ENCODE measurements at places on chromosomes 5 and 9.

- DNase-seq, result no peak
Observed at GRCh38 chr5:170110403-170111087, 4.8 kb downstream of the FOXI1 start.

DNA sequence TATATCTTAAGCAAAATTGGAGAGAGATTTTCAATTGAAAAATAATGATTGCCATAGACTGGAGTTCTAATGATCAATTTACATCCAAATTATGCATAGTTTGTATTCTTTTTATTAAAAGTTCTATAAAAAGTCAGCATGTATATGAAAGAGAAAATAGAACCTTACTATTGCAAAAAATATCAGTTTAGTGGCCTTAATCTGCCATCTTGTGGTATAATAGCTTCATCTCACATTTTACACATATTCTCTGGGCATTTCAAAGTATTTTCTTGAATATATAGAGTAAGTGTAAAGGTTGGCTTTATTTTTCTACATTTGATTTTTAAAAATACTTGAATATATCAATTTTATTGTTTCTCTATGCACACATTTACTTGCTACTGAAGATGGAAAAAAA is 1858.6 kb upstream of the CDH9 start:
- DNase-seq, result no peak

GRCh38 chr5:108266242-108266641 is 115.7 kb downstream of the FBXL17 start:
- no peak for DNase-seq

DNA sequence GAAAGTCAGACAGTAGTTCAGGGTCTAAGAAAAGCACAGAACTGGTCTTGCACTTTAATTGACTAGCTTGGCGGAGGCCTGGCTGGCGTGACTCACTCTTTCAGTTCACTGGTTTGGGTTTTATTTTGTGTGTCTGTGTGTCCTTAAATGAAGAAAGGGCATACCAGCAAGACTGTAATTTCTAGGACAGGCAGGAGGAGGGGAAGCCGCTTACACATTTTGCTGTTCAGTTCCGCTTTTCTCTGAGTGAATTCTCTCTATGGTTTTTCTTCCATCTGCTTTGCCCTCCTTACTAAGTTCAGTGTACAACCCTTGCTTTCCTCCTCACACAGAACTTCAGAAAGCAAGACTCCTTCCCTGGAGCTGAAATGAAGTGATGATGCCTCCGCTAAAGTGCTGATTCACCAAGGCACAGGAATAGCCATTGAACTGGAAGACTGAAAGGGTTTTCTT is 150.8 kb downstream of the MEF2C start:
- no peak for DNase-seq

GRCh38 chr5:86631165-86631564 is 13.4 kb downstream of the COX7C start:
- no peak for DNase-seq

GRCh38 chr9:108207561-108208165 is 648.1 kb downstream of the ACTL7B start:
- DNase-seq, result no peak

DNA sequence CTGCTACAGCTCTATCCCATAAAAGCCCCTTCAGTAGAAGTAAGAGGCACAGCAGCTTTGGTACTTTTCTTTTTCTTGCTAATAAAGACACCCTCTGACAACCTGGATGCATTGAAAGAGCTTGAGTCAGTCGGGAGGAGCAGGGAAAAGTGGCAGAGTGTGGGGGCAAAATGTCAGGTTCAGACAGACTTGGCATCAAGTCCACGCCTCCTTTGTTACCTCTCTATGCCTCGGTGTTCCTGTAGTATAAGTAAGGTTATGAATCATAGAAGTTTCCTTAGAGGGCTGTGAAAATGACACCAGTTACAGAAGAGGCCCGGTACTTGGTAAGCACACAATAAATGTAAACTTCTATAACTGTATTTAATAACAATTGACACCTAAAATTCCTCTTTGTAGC is 133.9 kb downstream of the ESM1 start:
- no peak for DNase-seq

Data from NCI-H446 (cell line).